Right lobe of liver (tissue), 6 donors: ENCODE measurements at places on chromosomes 7 and 10. TPM values are rescaled to one million over a fixed set of nuclear protein-coding genes. Genes with fewer than 3 reads are reported as not detected.

- no peak for DNase-seq
- H3K4me3 ChIP-seq: no peak overlapping the region
- no peaks in the 10 kb centered on the region for H3K27me3 ChIP-seq
- no peaks in the 10 kb centered on the region for H3K4me1 ChIP-seq
Measured at GRCh38 chr7:5497295-5498103, 73.9 kb upstream of the TNRC18 start.

DNA sequence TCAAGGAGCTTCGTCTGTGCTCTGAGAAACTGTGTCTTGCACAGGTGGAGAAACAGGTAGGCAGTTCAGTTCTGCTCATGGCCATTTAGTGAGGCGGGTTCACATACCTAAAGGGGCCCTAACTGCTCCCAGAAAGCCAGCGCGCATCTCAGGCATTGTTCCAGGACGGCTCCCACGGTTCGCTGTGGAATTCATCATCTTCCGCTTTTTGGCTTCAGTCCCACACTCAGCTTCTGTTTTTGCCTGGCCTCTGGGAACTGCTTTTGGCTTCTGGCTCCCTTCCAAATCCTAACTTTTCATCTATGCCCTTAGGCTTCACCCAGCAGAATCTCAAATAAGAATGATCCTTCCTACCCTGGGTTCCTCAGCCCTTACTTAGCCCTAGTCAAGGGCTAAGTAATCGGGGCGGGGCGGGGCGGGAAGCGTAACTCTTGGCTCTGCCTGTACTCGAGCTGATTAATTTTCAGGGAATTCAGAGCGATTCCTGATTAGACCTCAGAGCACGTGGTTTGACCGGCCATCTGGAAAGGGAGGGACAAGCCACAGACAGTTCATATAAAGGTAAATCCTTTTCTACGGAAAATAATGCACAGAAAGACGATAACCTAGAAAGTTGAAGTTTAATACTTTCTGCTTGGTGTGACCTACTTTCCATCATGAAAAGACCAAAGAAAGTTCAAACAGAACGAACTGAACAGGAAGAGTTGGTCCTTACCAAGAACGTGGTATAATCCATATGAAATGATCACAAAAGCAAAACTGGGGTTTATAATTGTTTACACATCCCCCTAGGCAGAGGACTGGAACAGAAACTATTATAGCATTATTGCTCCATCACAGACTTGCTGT lies 105.7 kb downstream of the ST8SIA6 start:
- H3K27me3 ChIP-seq: no peaks in the 10 kb centered on the region
- no peak overlapping the region for H3K27ac ChIP-seq
- H3K4me1 ChIP-seq: peaks cover under 1% of the 10 kb centered on the region
- no peaks in the 10 kb centered on the region for H3K36me3 ChIP-seq

GRCh38 chr7:114956702-114957101 lies 34.8 kb downstream of the MDFIC start:
- no peaks in the 10 kb centered on the region for H3K4me1 ChIP-seq
- no peaks in the 10 kb centered on the region for H3K36me3 ChIP-seq
- H3K27ac ChIP-seq: no peak overlapping the region
- H3K27me3 ChIP-seq: no peaks in the 10 kb centered on the region
- H3K4me3 ChIP-seq: no peak overlapping the region

GLI3 gene
- 0.12 TPM for total RNA-seq

LRMDA gene
- total RNA-seq: 13.2 TPM
